ENCODE measurements at places on chromosomes 5 and 9.

DNA sequence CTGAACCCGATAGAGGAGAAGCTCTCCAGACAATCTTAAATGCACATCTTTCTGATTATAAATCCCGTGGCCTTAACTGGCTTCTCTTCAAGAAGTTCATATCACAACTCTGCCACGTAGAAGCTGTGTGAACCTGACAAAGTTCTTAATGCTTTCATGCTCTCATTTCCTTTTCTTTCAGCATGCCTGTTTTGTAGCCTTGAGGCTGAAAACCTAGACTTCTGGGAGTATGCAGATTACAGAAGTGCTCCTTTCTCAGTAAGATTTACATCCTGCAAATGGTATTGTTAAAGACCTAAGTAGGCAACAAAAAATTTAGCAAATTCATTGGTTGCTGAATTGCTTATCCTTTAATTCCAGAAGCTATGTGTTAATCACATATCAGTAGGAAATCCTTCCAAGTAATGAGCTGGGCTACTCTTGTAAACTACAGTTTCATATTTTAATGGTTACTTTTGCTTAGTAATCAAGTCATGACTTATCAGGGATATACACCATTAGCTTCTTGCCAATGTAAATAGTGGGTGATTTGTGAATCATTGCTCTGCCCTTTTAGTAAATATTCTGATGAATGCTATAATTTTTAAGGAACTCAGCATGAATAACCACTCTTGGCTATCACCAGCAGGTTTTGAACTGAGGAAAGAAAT is 334.7 kb downstream of the FBXL7 start:
- no peak for DNase-seq

- no peak for DNase-seq
Measured at GRCh38 chr5:126987271-126987899, 43.0 kb downstream of the MARCHF3 start.

- DNase-seq, result peak; percentile 55
Measured at GRCh38 chr5:179219661-179220620, 125.3 kb downstream of the ADAMTS2 start.

DNA sequence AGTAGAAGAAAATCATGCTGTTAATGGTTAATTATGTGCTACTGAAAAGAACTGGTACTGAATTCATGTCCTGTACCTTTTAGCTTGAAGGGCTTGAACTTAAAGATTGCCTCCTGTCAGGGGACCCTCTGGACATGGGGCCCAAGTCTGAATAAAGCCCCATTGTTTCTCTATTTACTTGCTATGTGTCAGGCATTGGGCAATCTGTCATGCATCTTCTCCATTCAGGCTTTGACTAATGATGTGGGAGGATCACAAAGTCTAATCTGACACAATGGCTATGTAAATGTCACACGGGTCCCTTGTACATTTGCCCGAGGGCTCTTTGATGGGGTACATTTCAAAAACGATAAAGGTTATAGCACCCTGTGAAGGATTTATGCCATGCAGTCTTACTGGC is 64.0 kb upstream of the TUSC1 start:
- DNase-seq, result no peak

GRCh38 chr9:117828466-117828865 is 124.3 kb downstream of the TLR4 start:
- no peak for DNase-seq

DNA sequence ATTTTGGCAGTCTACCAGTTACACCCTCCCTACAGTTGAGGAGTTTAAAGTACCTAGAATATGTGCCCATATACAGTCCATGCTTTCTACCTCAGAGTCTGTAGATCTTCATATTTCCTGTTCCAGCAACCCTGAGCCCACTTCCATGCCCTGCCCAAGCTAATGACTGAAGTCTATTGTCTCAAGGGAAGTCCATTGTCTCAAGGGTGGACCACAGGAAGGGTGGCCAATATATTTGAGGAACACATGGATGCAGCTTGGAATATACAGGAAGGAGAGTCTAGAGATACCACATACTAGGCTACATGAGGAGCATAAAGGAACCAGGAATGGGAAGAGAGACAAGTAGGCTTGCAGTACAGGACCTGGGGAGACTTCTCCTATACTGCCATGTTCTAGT is 274.4 kb downstream of the FER start:
- DNase-seq, result no peak

GRCh38 chr5:159244163-159244562 is 18.9 kb upstream of the UBLCP1 start:
- DNase-seq, result no peak

DNA sequence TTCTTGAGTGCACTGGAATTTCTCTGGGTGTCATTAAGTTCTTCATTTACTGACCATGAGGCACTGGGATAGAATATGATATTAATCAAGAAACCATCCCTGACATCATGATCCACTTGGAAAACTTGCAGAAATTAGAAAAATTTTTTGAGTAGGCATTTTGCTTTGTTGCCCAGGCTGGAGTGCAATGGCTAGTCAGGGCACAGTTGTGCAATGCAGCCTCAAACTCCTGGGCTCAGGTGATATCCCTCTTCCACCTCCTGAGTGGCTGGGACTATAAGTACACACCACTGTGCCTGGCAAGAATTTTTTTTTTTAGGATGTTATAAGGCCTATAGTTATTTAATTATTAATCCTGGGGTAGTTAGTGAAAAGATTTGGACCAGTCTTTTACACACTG is 106.5 kb downstream of the STK32A start:
- DNase-seq, result no peak

GRCh38 chr5:31809050-31809870 is 170.3 kb downstream of the PDZD2 start:
- peak; percentile 67 for DNase-seq

GRCh38 chr9:134619983-134620661 is 21.5 kb upstream of the COL5A1 start:
- peak; percentile 66 for DNase-seq

- no peak for DNase-seq
Measured at GRCh38 chr9:110911659-110912418, 126.4 kb downstream of the LPAR1 start.

DNA sequence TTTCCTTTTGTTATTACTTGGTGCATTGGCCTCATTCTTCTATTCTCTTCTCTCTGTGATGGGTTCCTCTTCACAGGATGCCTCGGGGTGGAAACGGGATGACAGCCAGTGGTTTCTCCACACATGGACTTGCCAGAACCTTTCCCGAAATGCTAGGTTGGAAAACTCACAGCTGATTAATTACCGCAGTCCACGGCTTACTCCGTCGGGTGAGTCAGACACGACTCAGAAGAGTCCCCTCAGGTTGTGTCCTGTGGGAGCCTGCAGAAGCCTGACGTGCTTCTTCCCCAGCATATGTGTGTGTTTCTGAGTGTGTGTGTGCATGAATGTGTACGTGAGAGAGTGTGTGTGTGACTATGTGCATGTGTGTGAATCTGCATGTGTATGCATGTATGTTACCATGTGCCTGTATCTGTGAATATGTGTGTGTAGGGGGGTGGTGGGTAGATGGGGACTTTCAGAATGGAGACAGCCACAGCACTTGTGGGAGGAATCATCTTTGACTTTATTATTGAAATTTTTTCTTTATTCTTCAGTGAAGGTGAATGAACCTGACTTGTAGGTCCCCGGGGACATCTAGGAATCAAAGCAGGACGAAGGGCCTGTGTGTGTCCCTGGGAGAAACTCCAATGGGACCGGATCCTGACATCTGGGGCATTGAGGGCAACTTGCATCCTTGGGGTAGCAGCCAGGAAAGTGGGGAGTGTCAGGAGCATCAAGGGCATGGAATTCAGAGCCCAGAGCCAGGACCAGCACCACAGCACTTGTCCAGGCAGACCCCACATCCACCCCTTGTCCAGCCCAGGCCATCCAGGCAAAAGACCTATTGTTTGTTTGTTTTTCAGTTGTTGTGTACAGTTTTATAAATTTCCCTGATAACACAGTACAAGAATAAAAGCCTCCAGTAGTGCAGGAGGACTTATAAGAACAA is 21.9 kb upstream of the MED10 start:
- no peak for DNase-seq

GRCh38 chr5:102018690-102019089 is 277.4 kb downstream of the SLCO4C1 start:
- no peak for DNase-seq

GRCh38 chr5:41452506-41452905 is 57.9 kb downstream of the PLCXD3 start:
- no peak for DNase-seq

GRCh38 chr5:78757269-78758053 is 108.9 kb upstream of the LHFPL2 start:
- no peak for DNase-seq

GRCh38 chr9:84303061-84303460 is 37.5 kb downstream of the SLC28A3 start:
- DNase-seq, result no peak

DNA sequence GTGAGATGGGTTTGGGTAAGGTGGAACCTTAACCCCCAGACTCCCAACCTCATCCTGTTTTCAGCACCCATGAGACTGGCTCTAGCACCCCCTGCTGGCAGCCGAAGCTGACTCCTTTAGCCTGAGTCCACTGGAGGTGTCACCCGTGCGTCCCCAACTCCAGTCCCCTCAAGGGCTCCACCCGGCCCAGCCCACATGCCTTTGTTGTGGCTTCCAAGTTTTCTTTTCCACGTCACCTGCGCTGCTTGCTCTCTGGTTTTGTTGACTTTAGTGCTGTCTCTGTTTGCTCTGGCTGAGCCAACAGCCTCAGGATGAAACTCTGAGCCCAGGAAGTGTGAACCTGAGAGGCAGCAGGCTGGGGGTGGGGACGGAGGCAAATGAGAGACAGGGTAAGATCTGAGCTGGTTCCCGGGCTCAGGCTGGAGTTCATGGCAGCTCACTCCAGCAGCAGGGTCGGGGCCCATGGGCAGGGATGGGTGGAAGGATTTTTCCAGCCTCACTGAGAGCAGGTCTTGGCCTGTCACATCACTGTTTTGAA is 13.2 kb upstream of the AQP7 start:
- DNase-seq, result peak; percentile 76

GRCh38 chr9:123081824-123082223 is 48.4 kb downstream of the GPR21 start:
- no peak for DNase-seq

DNA sequence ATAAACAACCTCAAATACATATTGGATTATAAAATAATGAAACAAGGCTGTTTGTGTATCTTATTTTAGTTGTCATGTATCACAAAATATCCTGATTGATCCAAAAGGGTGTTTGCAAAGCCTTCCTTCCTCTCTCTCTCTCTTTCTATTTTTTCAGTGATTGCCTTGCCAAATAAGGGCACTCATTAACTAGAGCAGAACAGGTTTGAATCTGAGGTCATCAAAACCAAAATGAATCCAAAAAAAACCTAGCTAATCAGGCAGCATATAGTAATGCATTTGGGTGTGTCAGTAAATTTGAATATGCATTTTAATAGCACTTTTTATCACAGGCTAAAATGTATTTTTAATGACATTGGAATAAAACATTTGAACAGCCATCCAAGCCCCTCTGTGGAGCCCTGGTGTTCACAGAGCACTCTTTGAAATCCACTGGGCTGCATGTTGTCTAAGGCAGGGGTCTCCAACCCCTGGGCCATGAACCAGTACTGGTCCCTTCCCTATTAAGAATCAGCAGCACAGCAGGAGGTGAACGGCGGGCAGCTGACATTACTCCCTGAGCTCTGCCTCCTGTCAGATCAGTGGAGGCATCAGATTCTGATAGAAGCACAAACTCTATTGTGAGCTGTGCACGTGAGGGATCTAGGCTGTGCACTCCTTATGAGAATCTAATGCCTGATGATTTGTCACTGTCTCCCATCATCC is 171.8 kb upstream of the RAI14 start:
- DNase-seq, result no peak

DNA sequence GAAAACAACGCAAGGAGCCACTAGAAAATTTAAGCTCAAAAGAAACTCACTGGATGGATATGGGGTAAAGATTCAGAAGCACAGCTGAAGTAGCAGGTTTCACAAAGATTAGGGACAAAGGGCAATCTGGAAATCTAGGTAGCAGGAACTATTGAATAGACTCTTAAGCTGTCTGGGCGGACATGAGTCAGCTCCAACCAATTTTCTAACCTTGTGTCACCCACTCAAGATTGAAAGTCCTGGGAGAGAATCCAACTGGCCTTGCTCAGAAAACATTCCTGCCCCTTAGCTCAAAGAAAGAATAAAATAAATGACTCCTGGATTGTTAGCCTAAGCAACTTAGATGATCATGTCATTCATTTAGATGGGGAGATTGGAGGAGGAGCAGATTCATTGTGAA is 69.2 kb downstream of the STK32A start:
- no peak for DNase-seq

- no peak for DNase-seq
Measured at GRCh38 chr5:12323637-12324229, 419.5 kb upstream of the CTNND2 start.

DNA sequence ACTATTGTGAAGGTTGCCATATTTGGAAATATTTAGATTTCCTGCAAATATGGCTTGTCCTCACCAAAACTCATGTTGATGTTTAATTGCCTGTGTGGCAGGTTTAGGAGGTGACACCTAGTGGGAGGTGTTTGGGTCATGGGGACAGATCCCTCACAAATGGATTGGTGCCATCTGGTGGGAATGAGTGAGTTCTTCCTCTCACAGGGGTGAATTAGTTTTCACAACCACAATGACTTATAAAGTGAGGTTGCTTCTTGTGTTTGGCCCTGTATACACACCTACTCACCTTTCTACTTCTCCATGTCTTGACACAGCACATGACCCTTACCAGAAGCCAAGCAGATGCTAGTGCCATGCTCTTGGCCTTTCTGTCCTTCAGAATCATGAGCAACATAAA is 41.1 kb downstream of the ISOC1 start:
- no peak for DNase-seq

GRCh38 chr5:168334695-168335094 is 43.2 kb downstream of the WWC1 start:
- DNase-seq, result peak; percentile 43

DNA sequence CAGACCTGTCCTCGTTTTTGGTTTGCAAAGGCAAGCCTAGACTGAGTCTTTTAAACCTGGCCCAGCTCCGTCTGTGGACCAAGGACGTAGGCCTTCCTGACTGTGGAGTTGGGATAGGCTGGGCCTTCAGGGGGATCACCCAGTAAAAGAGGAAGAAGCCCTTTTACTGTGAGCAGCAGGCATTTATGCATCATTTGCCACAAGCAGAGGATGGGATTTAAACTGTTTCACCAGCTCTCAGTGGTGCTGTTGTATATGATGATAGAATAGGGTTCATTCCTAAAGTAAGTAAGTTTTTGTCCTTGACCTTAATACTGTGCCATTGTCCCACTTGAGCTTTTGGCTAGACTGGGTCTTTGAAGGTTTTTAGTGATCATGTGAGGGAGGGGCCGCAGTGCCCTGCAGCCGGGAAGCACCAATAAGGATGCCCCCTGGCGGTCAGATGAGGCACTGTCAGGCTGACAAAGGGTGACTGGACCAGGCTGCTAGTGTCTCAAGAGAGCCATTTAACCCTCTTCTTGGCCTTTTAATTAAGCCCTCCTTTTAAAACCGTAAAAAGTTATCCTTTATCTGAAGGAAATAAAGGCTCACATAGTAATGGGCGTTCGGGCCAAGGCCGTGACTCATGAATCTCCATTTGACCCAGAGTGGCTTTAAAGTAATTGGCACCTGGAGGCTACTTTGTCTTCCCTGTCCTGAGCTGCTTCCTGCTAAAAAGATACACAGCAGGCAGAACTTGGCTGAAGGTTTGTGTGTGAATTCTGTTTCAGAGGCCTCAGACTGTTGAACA is 74.0 kb downstream of the UBAP1 start:
- peak; percentile 71 for DNase-seq
